ENCODE measurements at places on chromosomes 11 and 22.

- DNase-seq: no peak
- H3K4me1 ChIP-seq: no peaks in the 10 kb centered on the region
- no peak overlapping the region for H3K4me3 ChIP-seq
- no peak overlapping the region for H3K27ac ChIP-seq
- no peaks in the 10 kb centered on the region for H3K36me3 ChIP-seq
Observed at GRCh38 chr11:33540946-33541915, 159.4 kb downstream of the C11orf91 start.

- no peak for DNase-seq
- peaks cover 40% of the 10 kb centered on the region for H3K4me1 ChIP-seq
- H3K27me3 ChIP-seq: peaks cover 28% of the 10 kb centered on the region
- no peaks in the 10 kb centered on the region for H3K36me3 ChIP-seq
Observed at GRCh38 chr11:61510166-61510919, 1.8 kb downstream of the LRRC10B start.

- no peak overlapping the region for H3K4me3 ChIP-seq
- DNase-seq: no peak
- peaks cover 14% of the 10 kb centered on the region for H3K27me3 ChIP-seq
- H3K27ac ChIP-seq: no peak overlapping the region
Observed at GRCh38 chr22:18997306-18997924, 61.3 kb upstream of the PRODH start.

GRCh38 chr22:49204599-49205482 is 622.8 kb downstream of the BRD1 start:
- H3K27ac ChIP-seq: no peak overlapping the region
- peaks cover 95% of the 10 kb centered on the region for H3K27me3 ChIP-seq
- H3K36me3 ChIP-seq: no peaks in the 10 kb centered on the region
- H3K4me3 ChIP-seq: no peak overlapping the region

DNA sequence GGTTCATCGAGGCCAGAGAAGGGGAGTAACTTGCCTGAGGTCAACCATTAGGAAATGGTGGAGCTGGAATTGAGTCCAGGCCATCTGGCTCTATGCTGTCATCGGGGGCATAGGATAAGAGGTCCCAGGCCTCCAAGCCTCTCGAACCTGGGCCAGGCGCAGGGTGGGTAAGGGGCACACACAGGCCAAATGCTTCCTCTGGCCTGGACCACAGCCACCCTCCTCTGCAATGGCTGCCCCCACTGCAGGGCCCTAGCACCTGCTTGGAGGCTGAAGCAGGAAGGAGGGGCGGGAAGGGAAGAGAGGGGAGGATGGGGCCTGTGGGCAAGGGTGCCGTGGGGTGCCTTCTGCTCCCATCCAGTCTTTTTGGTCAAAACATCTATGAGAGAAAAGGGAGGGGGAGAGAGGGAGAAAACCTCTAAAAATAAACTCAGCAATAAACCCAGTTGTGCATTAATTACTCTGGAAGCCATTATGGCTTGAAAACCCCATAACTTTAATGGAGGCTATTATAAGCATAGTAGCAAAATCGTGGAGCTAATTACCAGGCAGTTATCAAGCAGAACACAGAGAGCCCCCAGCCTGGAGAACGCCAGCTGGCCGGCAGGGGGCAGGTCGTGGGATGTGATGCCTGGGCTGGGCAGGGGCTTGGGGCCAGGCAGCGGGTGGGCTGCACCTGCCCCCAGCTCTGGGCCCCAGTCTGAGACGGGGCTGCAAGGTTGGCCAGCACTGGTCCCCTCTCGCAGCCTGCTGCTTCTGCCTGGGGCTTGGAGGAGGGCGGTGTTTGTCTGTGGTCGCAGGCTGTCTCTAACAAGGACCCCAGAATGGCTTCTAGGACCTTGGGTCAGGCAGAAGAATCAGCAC is 21.1 kb downstream of the B3GAT1 start:
- H3K4me3 ChIP-seq: no peak overlapping the region
- peaks cover 97% of the 10 kb centered on the region for H3K27me3 ChIP-seq
- no peaks in the 10 kb centered on the region for H3K36me3 ChIP-seq
- H3K27ac ChIP-seq: no peak overlapping the region

- no peak for DNase-seq
- H3K27me3 ChIP-seq: peaks cover 95% of the 10 kb centered on the region
- no peak overlapping the region for H3K27ac ChIP-seq
- no peaks in the 10 kb centered on the region for H3K4me1 ChIP-seq
- H3K4me3 ChIP-seq: no peak overlapping the region
Observed at GRCh38 chr11:114259551-114259983, 36.6 kb upstream of the NNMT start.

- no peak overlapping the region for H3K4me3 ChIP-seq
- no peak for DNase-seq
- no peaks in the 10 kb centered on the region for H3K36me3 ChIP-seq
- no peak overlapping the region for H3K27ac ChIP-seq
Observed at GRCh38 chr11:32852207-32852606, 22.5 kb downstream of the PRRG4 start.

- H3K27me3 ChIP-seq: no peaks in the 10 kb centered on the region
- peak overlapping the region; percentile 64 for H3K27ac ChIP-seq
- peak; percentile 58 for DNase-seq
- H3K4me3 ChIP-seq: peak overlapping the region; percentile 80
- peaks cover 12% of the 10 kb centered on the region for H3K36me3 ChIP-seq
- H3K4me1 ChIP-seq: peaks cover 38% of the 10 kb centered on the region
Observed at GRCh38 chr11:65891219-65892136, 1.0 kb downstream of the CCDC85B start.

GRCh38 chr11:122559734-122560382 is 95.7 kb upstream of the UBASH3B start:
- no peaks in the 10 kb centered on the region for H3K27me3 ChIP-seq
- no peak overlapping the region for H3K27ac ChIP-seq
- H3K4me1 ChIP-seq: no peaks in the 10 kb centered on the region
- DNase-seq: no peak
- H3K36me3 ChIP-seq: no peaks in the 10 kb centered on the region
- peak overlapping the region; percentile 16 for H3K4me3 ChIP-seq
